Stimulated activated CD4-positive, alpha-beta T cell treated with anti-CD3 and anti-CD28 coated beads, TNF-alpha, amount 100 ng/mL, for 24 hours (primary cell): ENCODE measurements at places on chromosomes 1 and 21.

GRCh38 chr1:43152866-43153265 lies 19.2 kb downstream of the EBNA1BP2 start:
- no peak for DNase-seq

DNA sequence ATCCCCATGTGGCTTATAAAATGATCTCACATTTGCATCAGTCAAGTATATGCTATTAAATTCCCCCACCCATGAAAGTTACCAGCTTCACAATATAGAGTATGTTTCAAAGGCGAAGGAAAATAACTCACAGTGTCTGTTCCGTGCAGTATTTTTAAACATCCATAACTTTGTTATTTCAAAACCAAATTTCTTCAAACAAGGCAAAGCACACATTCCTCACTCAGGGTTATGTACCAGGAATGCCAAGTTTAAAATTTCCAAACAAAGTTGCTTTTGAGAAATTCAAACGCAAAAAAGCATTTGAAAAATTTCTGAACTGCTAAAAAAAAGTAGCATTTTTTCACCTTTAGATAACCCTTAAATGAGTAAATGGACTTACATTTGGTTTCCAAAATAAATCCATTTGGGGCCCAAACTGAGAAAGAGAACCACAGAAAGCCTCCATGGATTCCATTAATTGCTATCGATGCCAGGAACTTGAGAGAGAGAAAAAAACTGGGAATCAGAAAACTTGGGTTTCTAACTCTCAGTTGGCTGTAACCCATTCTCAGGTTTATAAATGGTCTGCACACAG lies 149.5 kb downstream of the SLC30A10 start:
- DNase-seq = no peak

- DNase-seq = no peak
Observed at GRCh38 chr21:15495965-15496364, 233.8 kb upstream of the USP25 start.

DNA sequence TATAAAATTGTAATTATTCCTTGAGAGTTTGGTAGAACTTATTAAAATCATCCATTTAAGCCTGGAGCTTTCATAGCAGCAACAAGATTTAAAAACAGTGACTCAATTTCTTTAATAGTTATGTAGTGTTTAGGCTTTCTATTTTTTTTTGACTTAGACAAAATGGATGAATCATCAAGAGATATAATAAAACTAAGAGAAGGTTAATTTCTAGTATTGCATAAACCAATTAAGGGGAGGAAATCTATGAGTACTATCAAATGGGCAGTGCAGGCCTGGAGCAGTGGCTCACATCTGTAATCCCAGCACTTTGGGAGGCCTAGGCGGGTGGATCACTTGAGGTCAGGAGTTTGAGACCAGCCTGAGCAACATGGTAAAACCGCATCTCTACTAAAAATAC lies 416.3 kb upstream of the USP24 start:
- no peak for DNase-seq

GRCh38 chr1:221926441-221926840 lies 184.6 kb upstream of the DUSP10 start:
- no peak for DNase-seq
